ENCODE measurements at places on chromosomes 4 and X. TPM values are rescaled to one million over a fixed set of nuclear protein-coding genes. Genes with fewer than 3 reads are reported as not detected.

AGTR2 gene
- total RNA-seq, result not detected

LRIT3 gene
- total RNA-seq, result not detected

GAGE1 gene
- not detected for total RNA-seq

JCHAIN gene
- 29.0 TPM for total RNA-seq

KLF8 gene
- total RNA-seq, result 20.2 TPM

GAB1 gene
- 25.7 TPM for total RNA-seq

AMER1 gene
- total RNA-seq, result 5.5 TPM

FAM9C gene
- not detected for total RNA-seq

CFI gene
- 8.3 TPM for total RNA-seq

GLOD5 gene
- total RNA-seq, result not detected

DSPP gene
- not detected for total RNA-seq

RHOH gene
- total RNA-seq, result 0.79 TPM

USP17L5 gene
- not detected for total RNA-seq

SLC6A8 gene
- 36.2 TPM for total RNA-seq

SLBP gene
- 60.1 TPM for total RNA-seq

Data from esophagus squamous epithelium (tissue), 5 donors.